ENCODE measurements at places on chromosomes 7 and 10.

- DNase-seq, result no peak
These were observed 31.4 kb downstream of the CCDC71L start for GRCh38 chr7:106629516-106629915.

GRCh38 chr7:99623091-99623693 lies 6.4 kb downstream of the ZSCAN25 start:
- no peak for DNase-seq

DNA sequence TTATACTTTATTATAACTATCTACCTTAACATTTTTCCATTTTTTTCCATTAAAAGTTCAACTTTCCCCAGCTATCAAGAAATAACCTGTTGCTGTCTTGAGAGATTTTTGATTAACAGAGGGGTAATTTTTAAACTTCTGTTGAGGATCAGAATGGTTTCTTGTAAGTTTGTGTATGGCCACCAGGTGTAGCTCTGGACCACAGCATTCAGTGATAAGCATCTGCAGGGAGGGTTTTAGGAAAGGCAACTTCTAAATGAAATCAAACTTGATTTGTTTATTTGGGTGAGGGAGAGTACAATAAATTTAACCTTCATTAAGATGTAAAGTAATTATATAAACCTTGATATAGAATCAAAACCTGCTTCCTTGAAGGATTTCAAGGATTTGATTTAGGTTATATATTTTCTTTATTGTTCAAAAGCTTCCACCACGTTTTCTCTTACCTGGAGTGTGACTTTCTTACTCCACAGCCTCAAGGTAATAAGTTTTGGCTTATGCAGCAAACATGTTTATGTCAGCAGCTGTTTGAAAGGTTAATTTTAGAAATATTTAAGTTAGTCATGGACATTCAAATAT lies 153.3 kb downstream of the STK31 start:
- DNase-seq, result peak; percentile 13

DNA sequence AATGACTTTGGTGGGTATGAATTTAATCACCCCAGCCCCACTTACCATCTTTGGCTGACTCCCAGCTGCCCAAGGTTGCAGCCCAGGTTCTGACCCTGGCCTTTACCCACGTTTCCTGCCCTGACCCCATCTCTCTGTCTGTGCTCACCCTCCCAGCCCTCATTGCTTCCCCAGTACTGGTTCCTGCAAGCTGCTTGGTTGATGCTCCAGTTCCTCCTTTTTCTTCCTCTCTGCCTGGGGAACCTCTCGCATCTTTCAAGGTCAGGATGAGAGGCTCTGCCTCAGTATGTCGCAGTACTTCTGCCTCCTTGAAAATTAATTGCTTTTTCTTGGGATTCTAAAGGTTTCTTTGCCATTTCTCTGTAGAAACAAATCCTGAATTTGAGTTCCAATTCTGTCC lies 263.8 kb upstream of the ZNF32 start:
- no peak for DNase-seq

DNA sequence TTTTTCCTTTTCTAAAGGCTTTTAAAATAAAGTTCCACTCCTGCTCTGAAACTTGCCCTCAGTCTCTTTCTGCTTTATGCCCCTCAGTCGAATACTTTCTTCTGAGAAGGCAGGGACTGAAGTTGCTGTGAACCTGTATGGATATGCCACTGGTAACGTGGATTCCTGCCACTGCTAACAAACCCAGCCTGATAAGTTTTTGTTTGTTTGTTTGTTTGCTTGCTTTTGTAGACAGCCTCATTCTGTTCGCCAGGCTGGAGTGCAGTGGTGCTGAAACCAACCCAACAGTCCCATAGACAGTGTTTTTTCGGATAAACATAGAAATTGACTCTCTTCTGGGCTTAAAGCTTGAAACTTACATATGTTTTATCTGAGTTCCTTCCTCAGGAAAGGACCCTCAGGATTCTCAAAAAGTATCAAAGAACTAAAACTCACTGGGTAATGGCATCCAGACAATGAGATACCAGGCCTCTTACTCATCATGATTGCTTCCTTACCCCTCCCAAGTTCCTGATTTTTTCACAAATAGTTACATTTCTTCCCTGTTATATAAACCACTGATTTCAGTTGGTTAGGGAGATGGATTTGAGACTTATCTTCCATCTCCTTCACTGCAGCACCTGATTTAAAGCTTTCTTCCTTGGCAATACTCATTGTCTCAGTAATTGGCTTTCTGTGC lies 273.6 kb downstream of the SDHAF3 start:
- DNase-seq, result no peak

GRCh38 chr10:77387247-77387646 lies 250.4 kb downstream of the KCNMA1 start:
- no peak for DNase-seq

- no peak for DNase-seq
These were observed 137.9 kb upstream of the SEMA3E start for GRCh38 chr7:83786858-83787257.

GRCh38 chr7:132584796-132585494 lies 8.7 kb upstream of the PLXNA4 start:
- DNase-seq, result no peak

DNA sequence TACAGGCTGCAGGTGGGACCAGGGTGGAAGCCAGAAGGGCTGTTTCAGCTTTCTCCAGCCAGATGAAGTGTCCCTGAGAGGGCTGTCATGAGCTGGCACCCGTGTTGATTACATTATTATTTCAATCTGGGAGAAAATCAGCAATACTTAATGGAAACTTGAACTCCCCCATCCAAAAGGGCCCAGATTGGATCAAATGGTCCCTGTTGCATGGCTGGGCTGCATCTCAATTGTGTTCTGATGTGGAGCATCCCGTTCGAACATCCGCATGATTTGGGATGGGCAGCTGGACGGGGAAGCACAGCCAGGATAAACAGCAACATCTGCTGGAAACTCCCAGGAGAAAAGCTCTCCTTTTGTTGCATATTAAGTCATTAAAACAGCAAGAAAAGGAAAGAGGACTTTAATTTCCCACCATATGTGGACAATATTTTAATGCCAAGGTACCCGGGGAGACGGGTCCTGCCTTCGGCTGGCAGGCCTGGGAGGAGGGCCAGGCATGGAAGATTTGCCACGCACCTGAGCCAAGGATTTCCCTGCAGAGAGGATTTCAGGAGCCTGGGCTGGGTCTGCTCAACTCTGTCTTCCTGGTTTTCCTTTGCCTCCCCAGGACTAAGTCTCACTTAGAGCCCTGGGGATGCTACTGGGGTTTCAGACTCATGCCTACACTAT lies 52.4 kb downstream of the NPTX2 start:
- no peak for DNase-seq

- DNase-seq, result no peak
These were observed 49.9 kb upstream of the SH2B2 start for GRCh38 chr7:102236592-102237287.

GRCh38 chr7:137862964-137863363 lies 16.2 kb upstream of the DGKI start:
- no peak for DNase-seq

All from iPS DF 6.9 (cell line).